ENCODE measurements at places on chromosomes 11 and 22.

GRCh38 chr11:9071692-9072091, 19.7 kb downstream of the SCUBE2 start:
- no peak for DNase-seq

DNA sequence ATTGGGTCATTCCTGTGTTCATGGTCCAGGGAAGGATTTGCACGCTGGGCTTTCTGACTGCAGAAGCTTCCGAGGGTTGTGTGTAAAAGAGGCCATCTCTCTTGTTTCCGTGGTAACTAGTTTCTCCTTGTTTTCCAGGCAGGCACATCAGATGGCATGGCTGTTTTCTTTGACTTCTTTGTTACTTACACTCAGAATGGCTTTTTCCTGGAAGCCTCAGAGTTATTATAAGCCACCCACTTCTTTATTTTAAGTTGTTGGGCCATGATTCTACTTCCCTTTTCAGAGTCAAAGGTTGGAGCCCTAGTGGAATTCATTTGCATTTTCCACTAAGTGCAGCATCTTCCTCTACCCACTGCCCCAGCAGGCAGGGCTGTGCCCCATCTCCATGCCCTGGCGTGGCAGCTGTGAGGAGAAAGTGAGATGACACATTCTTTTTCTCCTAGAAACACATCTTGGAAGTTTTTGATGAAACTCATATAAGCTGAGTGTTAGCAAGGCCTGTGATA, 94.9 kb downstream of the PRR5L start:
- DNase-seq = no peak

GRCh38 chr11:7518811-7519562, 5.2 kb downstream of the PPFIBP2 start:
- DNase-seq = no peak

DNA sequence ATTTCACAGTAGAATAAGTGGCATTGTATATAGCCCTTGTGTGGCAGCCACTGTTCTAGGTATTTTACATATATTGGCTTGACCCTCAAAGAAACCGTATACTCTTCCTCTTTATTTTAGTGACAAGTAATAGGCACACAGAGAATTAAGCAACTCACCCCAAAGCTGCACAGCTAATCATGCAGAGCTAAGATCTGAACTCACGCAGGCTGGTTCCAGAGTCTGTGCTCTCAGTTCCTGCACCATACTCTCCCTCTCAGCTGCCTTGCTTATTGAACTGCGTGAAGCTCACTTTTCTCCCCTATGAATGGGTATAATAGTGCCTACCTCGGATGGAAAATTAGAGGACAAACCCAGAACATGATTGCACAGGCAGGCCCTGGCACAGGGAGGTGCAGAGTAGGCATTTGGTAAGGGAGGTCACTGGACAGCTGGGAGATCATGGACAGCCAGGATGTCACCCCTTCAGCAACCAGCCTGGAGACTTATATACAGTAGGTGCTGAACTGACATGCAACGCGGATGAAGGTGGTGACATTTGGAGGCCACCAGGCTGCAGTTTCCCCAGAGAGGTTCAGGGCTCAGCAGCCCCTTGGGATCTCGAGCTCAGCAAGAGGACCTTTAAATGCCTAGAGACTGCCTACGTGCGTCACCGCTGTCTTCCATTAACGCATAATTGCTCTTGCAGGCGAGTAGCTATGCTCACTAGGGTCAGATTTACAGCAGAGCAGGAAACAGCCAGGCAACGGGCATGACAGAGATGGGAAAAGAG, 78.4 kb upstream of the TP53I11 start:
- no peak for DNase-seq

DNA sequence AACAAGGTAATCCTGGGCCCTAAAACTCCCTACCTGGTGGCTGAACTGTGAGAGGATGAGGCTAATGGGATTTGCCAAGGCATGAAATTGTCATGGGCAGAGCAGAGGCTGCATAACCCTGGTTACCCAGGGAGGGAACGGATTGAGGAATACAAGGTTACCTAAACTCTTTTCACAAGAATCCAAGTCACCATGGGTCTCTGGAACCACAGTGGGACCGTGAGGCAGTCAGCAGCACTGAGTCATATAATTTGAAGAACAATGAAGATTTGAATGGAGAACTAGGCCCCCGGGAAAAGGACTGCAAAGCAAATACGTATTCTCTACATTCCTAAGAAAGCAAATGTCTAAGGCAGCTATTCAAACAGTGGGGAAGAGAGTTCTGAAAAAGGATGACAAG, 19.8 kb downstream of the CAT start:
- DNase-seq = no peak

- DNase-seq = no peak
These were observed 33.2 kb downstream of the ADORA2A start for GRCh38 chr22:24460418-24461089.

GRCh38 chr11:59212744-59213631, at the start of gene MPEG1:
TSS of gene MPEG1 (minus strand) at chr11:59212927. CDS start at chr11:59212865, 62 bp downstream.
- DNase-seq = no peak

- DNase-seq = no peak
These were observed 28.3 kb downstream of the TSPAN18 start for GRCh38 chr11:44754876-44755555.

DNA sequence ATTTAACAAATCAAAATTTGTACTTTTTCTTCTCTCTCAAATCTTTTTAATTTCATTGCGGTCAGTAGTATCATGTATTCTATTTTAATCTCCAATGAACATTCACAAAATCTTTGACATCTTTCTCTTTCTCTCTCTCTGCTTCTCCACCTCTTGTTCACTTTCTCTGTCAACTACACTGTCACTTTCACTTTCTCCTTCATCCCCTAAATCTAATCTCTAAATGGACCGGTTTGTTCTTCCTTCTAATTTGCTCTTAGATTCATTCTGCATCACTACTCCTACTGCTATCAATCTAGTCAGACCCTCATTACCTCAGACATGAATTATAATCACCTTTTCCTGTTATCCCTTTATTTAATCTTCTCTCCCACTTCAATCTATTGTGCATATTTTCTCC, 18.6 kb downstream of the CCDC73 start:
- DNase-seq = no peak

- no peak for DNase-seq
These were observed 138.4 kb upstream of the CADM1 start for GRCh38 chr11:115642660-115643059.

DNA sequence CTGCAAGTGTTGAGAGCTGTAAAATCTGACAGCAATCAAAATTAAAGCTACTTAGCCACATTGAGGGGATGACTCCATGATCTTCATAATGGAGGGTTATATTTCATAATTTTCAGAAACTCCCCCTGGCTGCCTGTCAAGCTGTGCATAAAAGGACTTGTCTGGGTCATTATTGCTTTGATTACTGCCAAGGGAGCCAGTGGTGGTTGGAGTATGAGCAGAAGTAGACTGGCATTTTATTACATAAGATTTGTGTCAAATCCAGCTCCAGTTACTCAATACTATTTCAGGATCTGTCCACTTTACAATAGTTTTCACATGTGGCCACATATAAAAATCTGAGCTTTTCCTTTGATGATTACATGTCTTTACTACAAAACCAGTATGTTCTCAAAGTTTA, 108.9 kb upstream of the SLC5A12 start:
- DNase-seq = no peak

DNA sequence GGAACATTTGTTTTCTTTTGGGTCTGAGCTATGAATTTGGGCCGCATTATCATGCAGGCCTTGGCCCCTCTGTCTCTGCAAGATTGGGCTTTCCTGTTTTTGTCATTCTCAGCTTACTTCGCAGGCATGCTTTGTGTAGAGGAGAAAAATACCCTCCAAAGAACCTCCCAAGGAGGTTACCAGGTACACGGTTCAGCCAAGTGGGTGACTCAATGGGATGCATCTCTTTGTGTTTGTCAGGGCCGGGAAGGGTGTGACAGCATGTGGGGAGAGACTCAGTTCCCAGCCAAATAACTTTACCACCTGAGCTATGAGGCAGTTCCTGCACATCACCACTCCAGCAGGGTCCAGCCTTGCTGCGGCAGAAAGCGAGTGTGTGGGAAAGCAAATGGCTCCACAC, 47.8 kb upstream of the CLDN5 start:
- DNase-seq = no peak

Measured in stimulated activated CD8-positive, alpha-beta memory T cell treated with anti-CD3 and anti-CD28 coated beads, Interleukin-4, amount 100 ng/mL, for 1 hour (primary cell).